Myocyte (in vitro differentiated cells): ENCODE measurements at places on chromosomes 1 and 21. TPM values are rescaled to one million over a fixed set of nuclear protein-coding genes. Genes with fewer than 3 reads are reported as not detected.

Gene RIPPLY3
- total RNA-seq = not detected in 2 replicates

Gene CLCNKA
- total RNA-seq = 0.05 TPM in 1 of 2 replicates, not detected in the other

Gene DAB1
- not detected in 2 replicates for total RNA-seq

GRCh38 chr21:28311411-28312190 lies 681.1 kb downstream of the LTN1 start:
- no peak for DNase-seq

DNA sequence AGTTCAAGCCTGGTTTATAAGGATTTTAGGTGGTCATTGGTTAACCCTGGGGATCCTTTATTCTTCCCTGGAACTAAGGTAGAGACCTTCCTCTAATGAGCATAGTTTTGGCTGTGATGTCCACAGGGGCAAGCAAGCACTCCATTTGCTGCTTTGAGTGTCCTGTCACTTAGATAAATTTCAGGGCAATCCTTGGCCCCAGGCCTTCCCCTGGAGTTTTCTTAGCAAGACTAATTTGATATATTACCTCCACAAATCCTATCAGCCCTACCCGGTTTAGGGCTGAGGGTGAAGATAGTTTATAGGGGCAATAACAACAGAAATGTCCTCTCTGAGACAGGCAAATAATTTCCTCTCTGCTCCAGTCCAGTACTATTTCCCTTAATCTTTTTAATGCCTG lies 166.6 kb downstream of the CYYR1 start:
- DNase-seq = no peak

GRCh38 chr1:186409091-186409490 lies 33.5 kb downstream of the ODR4 start:
- DNase-seq = no peak

DNA sequence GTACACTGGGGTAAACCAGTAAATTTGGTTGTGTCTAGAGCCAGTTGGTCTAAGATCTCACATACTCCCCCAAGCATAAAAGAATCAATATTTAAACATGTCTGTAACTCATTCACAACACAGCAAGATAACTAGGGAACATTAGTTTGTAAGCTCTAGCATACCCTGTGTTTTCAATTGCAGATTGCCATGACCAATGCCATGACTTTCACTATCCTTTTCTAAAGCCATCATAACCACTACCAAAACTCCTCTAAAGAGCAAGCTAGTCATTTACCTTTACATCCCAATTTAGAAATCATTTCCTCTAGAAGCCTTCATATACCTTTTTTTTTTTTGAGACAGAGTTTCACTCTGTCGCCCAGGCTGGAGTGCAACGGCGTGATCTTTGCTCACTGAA lies 56.5 kb upstream of the PLA2G4A start:
- no peak for DNase-seq

DNA sequence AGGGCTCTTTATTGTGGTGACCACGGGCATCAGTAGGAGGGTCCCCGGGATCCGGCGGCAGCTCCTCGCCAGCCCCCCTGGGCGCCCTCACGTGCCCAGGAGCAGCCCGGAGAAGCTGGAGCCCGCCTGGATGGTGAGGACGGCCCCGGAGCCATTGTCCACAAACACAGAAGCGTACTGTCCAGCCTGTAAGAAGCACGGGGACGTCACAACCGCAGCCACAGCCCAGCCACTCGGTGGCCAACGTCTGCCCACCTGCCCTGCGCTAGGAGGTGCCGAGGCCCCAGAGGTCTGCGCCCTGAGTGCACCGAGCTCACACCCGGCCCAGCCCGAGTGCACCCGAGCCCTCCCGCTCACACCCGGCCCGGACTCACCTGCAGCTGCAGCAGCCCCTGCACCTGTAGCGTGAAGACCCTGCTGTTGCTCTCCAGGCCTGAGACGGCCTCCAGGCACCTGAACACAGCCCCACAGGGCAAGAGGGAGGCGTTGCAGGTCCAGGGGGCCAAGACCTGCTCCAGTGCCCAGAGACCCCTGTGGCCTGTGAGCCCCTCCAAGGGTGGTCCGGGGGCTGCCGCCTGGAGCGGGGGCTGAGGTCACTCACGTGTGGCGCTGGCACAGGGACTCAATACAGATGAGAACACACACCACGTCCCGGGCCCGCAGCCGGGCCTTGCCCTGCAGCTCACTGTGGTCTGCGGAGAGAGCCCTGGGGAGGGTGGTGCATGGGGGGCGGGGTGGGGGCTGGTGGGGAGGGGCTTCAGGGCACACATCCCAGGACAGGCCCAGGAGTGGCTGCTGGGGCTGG lies 3.9 kb downstream of the C1QTNF12 start:
- no peak for DNase-seq

DNA sequence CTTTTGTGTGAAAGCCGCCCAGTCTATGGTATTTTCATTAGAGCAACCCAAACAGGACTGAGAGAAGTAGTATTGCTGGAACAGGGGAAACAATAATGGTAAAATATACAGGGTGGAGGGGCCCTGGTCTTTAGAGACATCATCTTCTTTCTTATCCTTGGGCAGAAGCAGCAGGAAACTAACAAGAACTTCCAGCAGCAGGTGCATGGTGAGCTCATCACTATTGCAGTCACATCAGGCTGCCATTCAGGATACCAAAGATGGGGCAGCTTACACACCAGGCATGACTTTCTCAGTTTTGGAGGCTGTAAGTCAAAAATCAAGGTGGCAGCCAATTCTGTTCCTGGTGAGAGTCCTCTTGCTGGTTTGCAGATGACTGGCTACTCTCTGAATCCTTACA lies 478.3 kb upstream of the RUNX1 start:
- no peak for DNase-seq
